Globus pallidus (tissue), 1 donor: ENCODE measurements at places on chromosomes 3 and 15.

GRCh38 chr3:195868866-195869412 lies 39.4 kb downstream of the TNK2 start:
- no peak for DNase-seq

DNA sequence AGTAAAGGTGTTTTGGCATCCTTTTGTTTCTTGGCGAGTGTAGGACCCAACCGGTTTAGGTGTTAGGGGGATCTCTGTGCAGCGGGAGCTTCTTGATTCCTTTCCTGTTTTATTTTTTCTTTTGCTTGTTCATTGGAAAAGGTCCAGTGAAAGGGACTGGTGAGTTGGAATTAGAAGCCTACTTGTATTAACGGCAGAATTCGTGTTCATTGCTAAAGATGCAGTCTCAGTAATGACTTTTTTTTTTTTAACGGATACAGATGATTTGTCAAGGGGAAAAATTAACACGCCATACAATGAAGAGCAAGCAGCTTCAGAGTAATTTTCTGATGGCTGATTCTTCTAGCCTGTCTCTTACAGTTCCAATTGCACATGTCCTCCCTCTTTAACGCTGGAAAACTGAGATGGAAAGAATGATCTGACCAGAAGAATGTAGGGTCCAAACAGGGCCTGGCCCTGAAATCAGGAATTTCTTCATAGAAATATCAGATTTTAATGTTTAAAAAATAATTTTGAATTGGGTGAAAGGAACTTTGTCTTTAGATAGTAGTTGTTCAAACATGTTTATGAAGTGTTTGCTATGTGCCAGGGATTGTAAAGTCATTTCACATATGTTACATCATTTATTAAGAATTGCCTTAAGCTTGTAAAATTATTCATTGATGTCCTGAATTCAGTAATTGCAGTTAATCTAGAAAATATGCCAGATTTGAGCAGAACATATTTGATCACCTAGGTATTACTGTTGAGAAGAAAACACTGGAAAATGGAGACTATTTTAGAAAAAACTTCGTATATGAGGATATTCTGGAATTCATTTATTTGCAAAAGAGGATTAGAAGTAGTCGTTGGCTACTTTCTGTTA lies 1.4 kb downstream of the MAPK6 start:
- DNase-seq: peak; percentile 74

DNA sequence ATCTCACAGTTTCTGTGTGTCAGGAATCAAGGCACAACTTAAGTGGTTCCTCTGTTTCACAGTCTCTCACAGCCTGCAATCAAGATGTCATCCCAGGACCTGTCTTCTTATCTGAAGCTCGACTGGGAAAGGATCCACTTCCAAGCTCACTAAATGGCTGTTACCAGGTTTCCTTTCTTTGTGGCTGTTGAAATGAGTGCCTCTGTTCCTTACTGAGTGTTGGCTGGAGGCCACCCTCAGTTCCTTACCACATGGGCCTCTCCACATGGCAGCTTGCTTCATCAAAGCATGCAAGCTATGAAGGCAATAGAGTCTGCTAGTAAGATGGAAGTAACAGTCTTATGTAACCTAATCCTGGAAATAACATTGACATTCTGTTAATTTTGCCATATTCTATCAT lies 174.0 kb downstream of the ERC2 start:
- no peak for DNase-seq

DNA sequence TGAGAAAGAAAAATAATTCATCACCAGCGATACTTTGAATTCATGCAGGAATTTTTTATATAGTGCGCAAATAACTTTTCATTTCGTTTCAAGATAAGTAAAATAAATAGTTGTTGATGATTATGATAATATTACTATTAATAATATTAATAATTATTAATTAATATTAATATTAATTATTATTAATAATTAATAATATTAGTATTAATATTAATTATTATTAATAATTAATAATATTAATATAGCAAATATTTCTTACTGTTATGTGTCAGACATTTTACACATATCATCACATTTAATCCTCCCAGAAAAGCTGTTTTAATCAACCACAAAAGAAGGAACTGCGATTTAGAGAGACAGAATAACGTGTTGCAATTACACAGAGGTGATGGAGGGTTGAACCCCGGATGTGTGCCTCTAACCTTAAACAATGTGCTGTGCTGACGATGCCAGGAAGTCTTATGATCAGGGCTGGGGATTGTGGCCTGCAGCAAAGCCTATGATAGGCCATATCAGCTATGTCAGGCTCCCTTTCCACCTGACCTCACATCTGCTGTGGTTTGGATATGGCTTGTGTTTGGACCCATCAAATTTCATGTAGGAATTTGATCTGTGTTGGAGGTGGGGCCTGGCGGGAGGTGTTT lies 263.5 kb upstream of the NR2F2 start:
- DNase-seq: no peak

DNA sequence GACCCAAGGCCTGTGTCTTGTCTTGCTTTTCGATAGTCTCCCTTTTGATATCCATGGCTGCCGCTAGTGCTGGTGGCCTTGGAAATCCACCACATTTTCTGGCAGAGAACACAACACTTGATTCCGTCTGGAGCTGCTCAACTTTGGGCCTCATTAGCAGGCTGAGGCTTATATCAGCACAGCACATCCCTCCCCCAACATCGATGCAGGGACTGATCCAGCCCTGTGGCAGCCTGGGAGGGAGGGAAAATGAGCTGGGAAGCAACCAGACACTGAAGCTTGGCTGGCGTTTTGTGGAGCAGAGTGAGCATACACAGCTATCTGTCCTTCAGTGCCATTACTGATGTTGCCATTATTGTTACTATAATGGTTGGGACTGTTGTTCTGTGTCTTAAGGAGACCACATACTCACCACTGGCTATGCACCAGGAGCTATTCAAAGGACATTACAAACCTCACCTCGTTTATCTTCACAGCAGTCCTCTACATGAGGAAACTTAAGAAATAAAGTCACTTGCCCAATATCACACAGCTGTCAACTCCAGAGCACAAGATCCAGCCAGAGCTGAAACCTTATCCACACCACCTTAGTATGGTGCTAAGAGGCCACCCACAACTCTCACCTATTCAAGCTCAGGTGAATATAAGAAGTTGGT lies 102.9 kb downstream of the SUCLG2 start:
- DNase-seq: no peak

GRCh38 chr3:183930086-183930485 lies 45.4 kb upstream of the PARL start:
- no peak for DNase-seq

DNA sequence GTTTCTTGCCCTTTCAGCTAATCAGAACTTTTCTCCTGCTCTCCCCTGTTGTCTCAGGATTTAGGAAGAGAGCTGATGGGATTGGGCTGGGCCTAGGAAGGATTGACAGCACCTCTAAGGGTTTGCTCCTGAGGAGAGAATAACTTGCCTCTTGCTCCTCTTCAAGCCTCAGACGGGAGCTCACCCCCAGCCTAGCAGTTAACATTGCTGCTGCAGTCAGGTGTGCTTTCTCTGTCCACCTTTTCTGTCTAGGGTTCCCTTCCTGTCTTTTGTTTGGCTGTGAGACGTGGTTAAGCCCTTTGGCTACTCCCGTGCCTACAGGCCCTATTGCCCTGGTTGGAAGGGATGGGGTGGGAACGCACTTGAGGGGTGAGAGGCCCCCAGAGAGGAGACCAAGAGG lies 20.1 kb downstream of the TMEM108 start:
- no peak for DNase-seq
